AG04450 (cell line): ENCODE measurements at places on chromosomes 5 and 9.

- peak; percentile 8 for DNase-seq
Measured at GRCh38 chr5:160054047-160054446, 45.1 kb downstream of the TTC1 start.

GRCh38 chr5:75993643-75994520 is 89.3 kb upstream of the SV2C start:
- DNase-seq: no peak

GRCh38 chr5:80665057-80665456 is 10.3 kb upstream of the DHFR start:
- DNase-seq: no peak

DNA sequence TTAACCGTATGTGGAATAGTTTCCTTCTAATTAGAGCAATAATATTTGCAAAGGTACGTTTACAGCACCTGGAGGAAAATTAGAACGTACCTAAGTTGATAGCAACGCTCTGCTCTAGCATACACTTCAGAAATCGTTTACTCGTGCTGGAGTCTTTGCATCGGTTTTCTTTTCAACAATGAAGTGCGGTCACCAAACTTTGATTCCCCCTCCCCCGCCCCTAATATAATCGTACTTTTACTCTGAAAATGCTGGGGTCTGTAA is 506 bp downstream of the ADAMTS19 start:
- no peak for DNase-seq

GRCh38 chr5:65366655-65367054 is 115.1 kb downstream of the ADAMTS6 start:
- no peak for DNase-seq

DNA sequence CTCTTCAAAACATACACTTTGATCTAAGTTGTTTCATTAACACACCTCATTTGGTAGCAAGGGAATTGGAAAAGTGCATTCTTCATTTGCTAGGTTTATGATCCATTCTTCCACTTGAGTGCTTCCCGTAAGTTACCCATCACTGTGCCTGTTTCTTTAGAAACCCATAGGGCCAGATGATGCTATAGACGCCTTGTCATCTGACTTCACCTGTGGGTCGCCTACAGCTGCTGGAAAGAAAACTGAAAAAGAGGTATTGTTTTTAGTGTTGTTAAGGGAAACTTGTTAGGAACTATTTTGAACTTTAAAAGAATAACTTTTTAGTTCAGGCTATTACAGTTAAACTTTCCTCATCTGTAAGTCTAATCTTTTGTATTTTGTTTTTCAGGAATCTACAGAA is 66.6 kb downstream of the ERAP1 start:
- DNase-seq: no peak
